GM23248 (cell line): ENCODE measurements at places on chromosomes 1 and 21. TPM values are rescaled to one million over a fixed set of nuclear protein-coding genes. Genes with fewer than 3 reads are reported as not detected.
A peak's percentile ranks its signal among the peaks of the same experiment; 100 is the strongest.

DNA sequence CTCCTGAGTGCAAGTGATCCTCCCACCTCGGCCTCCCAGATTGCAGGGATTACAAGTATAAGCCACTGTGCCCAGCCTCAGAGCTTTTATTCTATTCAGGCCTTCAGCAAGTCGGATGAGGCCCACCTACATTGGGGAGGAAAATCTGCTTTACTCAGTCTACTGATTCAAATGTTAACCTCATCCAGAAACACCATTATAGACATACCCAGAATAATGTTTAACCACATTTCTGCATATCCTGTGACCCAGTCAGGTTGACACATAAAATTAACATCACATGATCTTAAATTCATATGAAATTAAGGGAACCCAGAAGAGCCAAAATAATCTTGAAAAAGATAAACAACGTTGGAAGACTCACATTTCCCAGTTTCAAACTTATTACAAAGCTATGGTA, 14.9 kb downstream of the IL20 start:
- DNase-seq, result no peak

GRCh38 chr1:119227456-119227855, 87.0 kb upstream of the WARS2 start:
- DNase-seq, result no peak

DNA sequence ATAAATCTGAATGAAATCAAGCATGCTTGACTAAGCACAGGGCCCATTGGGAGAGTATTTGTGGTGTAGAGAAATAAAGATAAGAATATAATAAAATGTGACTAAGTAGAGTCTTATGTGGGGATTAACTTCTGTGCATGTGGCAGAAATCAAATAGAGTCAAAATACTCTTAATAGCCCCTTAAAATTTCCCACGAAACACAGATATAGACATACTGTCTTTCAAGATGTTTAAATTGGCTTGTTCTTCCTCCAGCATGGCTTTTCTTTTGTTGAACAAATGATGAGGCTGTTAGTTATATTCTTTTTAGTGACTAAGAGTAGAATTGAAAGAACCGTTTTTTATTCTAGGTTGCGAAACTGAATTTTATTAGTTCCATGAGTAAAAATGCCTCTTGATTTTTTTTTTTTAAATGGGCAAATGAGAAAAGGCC, 112.3 kb downstream of the RPS6KC1 start:
- DNase-seq, result peak; percentile 49

- DNase-seq, result peak; percentile 100
Measured at GRCh38 chr1:27862671-27863537, 9.4 kb upstream of the THEMIS2 start.

GRCh38 chr1:117392771-117393170, 25.5 kb downstream of the MAN1A2 start:
- peak; percentile 1 for DNase-seq

GRCh38 chr1:189929501-189930099, 548.1 kb downstream of the BRINP3 start:
- DNase-seq, result no peak

- DNase-seq, result no peak
Measured at GRCh38 chr1:207316141-207316540, 5.3 kb upstream of the CD55 start.

GRCh38 chr21:42461185-42461520, 34.9 kb downstream of the RSPH1 start:
- no peak for DNase-seq

Gene CRYBG2
- not detected in 2 replicates for total RNA-seq

Gene KCNA3
- total RNA-seq, result not detected in 2 replicates

Gene NBPF4
- total RNA-seq, result not detected in 2 replicates

Gene TNFRSF14
- total RNA-seq, result 4.7 and 13.3 TPM in 2 replicates
